GM23338 (cell line): ENCODE measurements at places on chromosomes 1 and 21. TPM values are rescaled to one million over a fixed set of nuclear protein-coding genes. Genes with fewer than 3 reads are reported as not detected.

DNA sequence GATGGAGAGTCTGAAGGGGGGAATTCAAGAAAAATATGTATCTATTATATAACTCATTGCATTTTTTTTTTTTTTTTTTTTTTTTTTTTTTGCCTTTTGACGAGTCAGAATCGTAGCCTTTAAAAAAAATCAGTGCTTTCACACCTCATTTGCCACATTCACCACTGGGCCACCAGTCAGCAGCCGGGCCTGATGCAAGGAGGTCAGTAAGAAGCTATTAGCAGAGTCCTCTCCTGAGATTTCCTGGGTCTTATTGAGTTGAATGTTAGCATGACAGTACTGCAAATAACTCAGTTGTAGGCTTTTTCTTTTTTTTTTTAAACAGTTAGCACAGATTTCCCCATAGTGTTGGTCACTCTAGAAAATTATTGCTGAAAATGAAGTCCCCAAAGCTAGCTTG, 139.8 kb downstream of the SPATA17 start:
- no peak overlapping the region for H3K27ac ChIP-seq
- H3K4me3 ChIP-seq = no peak overlapping the region
- peak; percentile 41 for DNase-seq
- H3K27me3 ChIP-seq = no peaks in the 10 kb centered on the region
- H3K36me3 ChIP-seq = no peaks in the 10 kb centered on the region

- H3K4me3 ChIP-seq = no peak overlapping the region
- peaks cover 34% of the 10 kb centered on the region for H3K4me1 ChIP-seq
- peak; percentile 42 for DNase-seq
- H3K27ac ChIP-seq = peak overlapping the region; percentile 45; the same call in 1 of the 2 replicates
Observed at GRCh38 chr1:167926486-167926997, 9.9 kb upstream of the DCAF6 start.

Gene CCDC30
- 0.23 and 0.56 TPM in 2 replicates for total RNA-seq

- H3K4me1 ChIP-seq = peaks cover 28% of the 10 kb centered on the region
- H3K4me3 ChIP-seq = no peak overlapping the region; the same call in 1 of the 2 replicates
- peak overlapping the region; percentile 85 for H3K27ac ChIP-seq
- no peaks in the 10 kb centered on the region for H3K36me3 ChIP-seq
- no peak for DNase-seq
- no peaks in the 10 kb centered on the region for H3K27me3 ChIP-seq
Observed at GRCh38 chr21:41926807-41927171, 27.0 kb downstream of the C2CD2 start.

Gene TDRD5
- total RNA-seq = 1.4 TPM in 1 of 2 replicates, not detected in the other

DNA sequence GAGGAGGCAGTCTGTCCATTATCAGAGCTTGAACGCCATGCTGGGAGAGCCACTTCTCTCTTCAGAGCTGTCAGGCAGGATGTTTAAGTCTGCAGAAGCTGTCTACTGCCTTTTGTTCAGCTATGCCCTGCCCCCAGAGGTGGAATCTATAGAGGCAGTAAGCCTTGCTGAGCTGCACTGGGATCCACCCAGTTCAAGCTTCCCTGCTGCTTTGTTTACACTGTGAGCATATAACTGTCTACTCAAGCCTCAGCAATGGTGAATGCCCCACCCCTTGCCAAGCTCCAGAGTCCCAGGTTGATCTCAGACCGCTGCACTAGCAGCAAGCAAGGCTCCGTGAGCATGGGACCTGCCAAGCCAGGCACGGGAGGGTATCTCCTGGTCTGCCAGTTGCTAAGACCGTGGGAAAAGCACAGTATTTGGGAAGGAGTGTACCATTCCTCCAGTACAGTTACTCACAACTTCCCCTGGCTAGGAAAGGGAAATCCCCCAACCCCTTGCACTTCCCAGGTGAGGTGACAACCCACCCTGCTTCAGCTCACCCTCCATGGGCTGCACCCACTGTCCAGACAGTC, 32.5 kb downstream of the RGS13 start:
- no peaks in the 10 kb centered on the region for H3K27me3 ChIP-seq
- no peaks in the 10 kb centered on the region for H3K4me1 ChIP-seq
- no peak overlapping the region for H3K4me3 ChIP-seq
